ENCODE measurements at places on chromosomes 6 and 20. TPM values are rescaled to one million over a fixed set of nuclear protein-coding genes. Genes with fewer than 3 reads are reported as not detected.

DNA sequence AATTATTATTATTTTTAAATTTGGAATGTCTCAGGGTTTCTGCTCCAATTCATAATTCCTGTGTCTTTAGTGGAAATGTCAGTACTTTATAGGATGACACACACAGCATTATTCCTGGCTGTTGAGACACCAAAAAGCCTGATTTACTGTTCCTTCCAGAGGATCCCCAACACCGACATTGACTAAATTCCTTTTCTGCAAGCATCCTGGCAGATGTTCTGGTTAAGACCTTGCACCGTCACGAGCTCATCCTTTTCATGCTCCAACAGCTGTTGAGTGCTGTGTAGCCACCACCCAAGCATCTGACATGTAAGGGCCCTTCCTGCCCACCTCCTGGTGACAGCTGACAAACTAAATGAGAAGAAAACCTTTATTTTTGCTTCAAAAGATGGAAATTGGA lies 284.3 kb upstream of the SULF2 start:
- DNase-seq = no peak

GRCh38 chr6:75608956-75609533 lies 7.4 kb downstream of the SENP6 start:
- DNase-seq = no peak

Gene HECA
- total RNA-seq = 4.4 TPM

GRCh38 chr6:22596011-22596410 lies 26.6 kb downstream of the HDGFL1 start:
- DNase-seq = no peak

Gene SNAP25
- total RNA-seq = 0.62 TPM

DNA sequence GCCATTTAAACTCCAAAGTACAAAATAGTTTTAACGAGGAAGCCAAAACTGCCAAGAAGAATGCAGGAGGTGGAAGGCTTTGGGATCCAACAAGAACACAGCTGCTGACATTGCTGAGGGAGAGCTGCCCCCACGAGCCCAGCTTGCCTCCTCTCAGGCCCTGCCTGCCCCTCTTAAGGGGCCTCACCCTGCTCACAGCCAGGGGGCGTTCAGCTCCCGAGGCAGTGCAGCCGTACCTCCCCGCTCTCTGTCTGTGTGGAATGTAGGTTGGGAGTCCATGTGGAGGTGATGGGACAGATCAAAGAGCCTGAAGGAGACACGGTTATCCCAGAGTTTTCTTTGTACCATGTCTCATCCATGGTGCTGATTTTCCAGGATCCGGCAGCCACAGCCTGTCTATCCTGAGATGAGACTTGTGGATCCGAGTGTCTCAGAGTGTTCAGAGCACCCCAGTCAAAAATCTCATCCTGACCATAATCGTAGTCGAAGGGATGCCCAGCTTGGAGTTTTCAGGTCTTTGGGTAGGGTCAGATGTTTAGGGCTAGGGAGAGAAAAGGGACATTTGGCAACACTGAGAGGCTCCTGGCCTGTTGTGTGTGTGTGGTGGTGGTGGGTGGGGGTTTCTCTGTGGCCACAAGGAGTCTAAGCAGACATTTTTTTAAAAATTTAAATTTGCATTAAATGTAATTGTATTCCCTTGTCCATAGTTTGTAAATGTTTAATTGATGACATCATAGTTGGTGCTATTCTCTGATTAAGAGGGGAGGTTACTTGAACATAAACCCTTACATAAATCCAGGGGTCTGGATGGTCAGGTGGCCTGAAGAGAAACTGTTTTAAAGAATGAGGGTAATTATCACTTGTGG lies 111.4 kb upstream of the CLDN20 start:
- peak; percentile 79 for DNase-seq

Gene CFAP206
- 0.14 TPM for total RNA-seq

DNA sequence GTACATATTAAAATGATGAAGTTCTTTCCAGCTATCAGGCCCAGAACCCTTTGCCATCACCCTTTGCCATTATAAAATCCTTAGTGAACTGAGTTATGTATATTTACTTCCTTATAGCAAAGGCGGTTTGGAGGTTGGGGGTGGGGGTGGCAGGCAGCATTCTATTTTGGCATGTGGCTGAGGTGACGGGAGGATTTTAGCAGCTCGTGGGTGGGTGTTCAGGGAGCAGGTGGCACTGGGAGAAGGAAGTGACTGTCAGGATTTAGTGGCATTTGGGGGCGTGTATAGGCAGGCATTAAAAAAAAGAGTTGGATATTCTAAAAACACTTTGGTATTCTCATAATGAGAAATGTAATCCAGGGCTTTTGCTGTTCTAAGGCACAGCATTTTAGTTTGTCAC lies 150.7 kb downstream of the RIMS1 start:
- DNase-seq = no peak

DNA sequence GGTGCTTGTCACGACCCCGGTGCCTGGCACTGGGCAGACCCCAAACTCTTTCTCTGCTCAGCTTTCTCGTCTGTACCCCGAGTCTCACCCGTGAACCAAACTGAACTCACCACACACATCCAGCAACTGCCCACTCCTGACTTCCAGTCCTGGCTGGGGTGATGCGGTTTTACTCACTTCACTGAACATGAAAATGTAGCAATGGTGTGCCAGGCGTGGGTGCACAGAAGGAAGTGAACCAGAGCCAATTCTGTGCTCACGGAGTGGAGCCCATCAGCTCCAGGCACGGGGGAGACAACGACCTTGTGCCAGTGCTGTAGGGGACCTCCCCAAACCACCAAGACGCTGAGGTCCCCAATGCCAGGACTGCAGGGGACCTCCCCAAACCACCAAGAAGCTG lies 78.7 kb upstream of the AFDN start:
- DNase-seq = no peak

DNA sequence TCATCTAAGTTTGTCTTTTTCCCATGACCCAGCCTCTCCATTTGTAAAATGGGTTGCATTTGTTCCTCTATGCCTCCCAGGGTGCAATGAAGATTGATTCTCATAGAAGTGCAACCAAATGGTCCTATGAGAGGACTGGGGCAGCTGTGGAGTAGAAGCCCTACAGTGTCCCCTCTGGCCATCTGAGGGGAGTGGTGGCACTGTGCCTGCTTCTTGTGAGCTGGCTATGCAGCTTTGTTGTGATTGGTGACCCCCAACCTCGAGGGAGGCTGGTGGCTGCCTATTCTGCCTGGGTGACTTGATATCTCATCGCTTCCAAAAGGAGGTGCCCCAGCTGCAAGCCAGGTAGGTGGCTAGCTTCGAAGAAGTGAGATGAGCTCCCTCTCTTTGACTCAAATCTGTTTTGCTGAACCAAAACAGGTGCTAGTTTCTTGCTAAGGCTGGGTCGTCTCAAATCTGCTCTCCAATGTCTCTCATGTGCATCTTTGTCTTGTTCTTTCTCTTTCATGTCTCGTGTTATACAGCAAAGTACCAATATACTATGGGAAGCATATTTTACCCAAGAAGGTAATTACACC lies 33.9 kb downstream of the TXLNB start:
- peak; percentile 48 for DNase-seq

- DNase-seq = no peak
Measured at GRCh38 chr6:148775161-148775560, 28.3 kb downstream of the UST start.

- DNase-seq = no peak
Measured at GRCh38 chr6:105510746-105511145, 107.9 kb upstream of the PREP start.

DNA sequence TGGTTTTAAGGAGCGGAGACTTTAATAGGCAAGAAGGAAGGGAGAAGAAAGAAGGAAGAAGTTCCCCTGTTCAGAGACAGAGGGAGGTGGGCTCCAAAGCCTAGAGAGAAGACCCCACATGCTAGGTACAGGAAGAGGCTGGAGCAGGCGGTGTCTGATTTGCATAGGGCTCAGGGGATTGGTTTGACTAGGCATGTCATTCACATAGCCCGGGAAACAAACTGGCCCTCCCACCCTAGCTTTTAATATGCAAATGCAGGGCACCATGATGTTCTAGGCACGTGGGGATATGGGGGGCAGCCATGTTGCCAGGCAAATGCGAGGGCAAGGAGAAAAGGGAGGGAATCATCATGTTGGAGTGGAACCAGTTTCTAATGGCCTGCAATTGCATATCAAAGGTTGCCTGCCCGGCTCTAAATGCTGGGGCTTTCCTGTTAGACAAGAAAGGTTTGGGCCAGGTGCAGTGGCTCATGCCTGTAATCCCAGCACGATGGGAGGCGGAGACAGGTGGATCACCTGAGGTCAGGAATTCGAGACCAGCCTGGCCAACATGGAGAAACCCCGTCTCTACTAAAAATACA lies 34.3 kb upstream of the AGPAT4 start:
- DNase-seq = no peak

All from H7 (cell line).